ENCODE measurements at places on chromosomes 13 and 19.

GRCh38 chr19:7371001-7371400 is 22.3 kb downstream of the ARHGEF18 start:
- DNase-seq, result no peak

GRCh38 chr19:2249010-2249866 is at the start of gene AMH:
Gene AMH (plus strand): TSS chr19:2249323. CDS start chr19:2249333, 10 bp downstream.
- no peak for DNase-seq

GRCh38 chr19:45630463-45630862 is 8.7 kb downstream of the EML2 start:
- peak; percentile 81 for DNase-seq

- DNase-seq, result no peak
Observed at GRCh38 chr13:29914581-29914980, 64.2 kb upstream of the UBL3 start.

DNA sequence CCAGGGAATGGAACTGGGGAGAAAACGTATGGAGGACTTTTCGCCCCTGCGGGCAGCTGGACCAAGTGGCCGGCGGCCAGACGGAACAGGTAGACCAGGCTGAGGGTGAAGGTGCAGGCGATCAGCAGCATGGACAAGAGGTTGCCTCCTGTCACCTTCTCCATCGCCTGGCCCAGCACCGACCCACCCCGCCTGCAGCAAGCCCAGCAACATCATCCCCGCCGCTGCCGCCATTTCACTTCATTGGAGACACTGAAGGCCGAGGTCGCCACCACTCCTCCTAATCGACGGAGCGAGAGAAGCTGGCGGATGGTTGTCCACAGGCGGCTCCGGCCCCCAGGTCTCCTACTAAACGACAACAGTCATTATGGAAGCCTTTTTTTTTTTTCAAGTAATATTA is 5.0 kb upstream of the SLC46A3 start:
- DNase-seq, result no peak

- peak; percentile 85 for DNase-seq
Observed at GRCh38 chr19:3336680-3337523, 29.5 kb upstream of the NFIC start.

DNA sequence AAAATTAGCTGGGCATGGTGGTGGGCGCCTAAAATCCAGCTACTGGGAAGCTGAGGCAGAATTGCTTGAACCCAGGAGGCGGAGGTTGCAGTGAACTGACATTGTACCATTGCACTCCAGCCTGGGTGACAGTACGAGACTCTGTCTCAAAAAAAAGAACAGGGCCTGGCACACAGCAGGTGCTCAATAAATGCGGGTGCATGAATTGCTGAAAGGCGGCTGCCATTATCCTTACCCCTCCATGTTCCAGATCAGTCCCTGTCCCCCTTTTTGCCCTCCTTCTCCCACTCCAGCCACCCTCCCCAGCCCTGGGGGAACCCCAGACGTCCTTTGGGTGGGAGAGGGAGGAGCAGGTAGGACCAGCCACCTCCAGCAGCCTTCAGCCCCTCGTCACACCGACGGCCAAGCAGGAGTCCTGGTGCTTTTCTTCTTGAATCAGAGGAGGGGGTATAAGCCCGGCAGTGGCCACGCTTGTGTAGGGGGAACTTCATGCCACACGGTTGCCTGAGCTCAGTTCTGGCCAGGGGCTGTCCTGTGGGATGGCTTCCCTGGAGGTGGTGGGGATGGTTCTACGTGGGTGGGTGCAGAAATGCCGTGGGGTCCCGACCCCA is 20.4 kb upstream of the NFIC start:
- DNase-seq, result no peak

- no peak for DNase-seq
Observed at GRCh38 chr19:3119693-3120380, 16.0 kb upstream of the GNA15 start.

- DNase-seq, result no peak
Observed at GRCh38 chr19:19315444-19315843, 4.9 kb downstream of the SUGP1 start.
